ENCODE measurements at places on chromosomes 4 and X. TPM values are rescaled to one million over a fixed set of nuclear protein-coding genes. Genes with fewer than 3 reads are reported as not detected.

The SOX3 gene
- not detected for polyA plus RNA-seq

The CCDC149 gene
- 15.3 TPM for polyA plus RNA-seq

The ADGRG4 gene
- polyA plus RNA-seq = 0.02 TPM

The PCYT1B gene
- polyA plus RNA-seq = 1.3 TPM

The HSD17B13 gene
- polyA plus RNA-seq = 0.84 TPM

The LDOC1 gene
- 17.4 TPM for polyA plus RNA-seq

The ARAP2 gene
- polyA plus RNA-seq = 3.2 TPM

The AKAP14 gene
- polyA plus RNA-seq = not detected

The GAGE12D gene
- not detected for polyA plus RNA-seq

- DNase-seq = no peak
Measured at GRCh38 chr4:55169352-55169961, 44.1 kb upstream of the KDR start.

DNA sequence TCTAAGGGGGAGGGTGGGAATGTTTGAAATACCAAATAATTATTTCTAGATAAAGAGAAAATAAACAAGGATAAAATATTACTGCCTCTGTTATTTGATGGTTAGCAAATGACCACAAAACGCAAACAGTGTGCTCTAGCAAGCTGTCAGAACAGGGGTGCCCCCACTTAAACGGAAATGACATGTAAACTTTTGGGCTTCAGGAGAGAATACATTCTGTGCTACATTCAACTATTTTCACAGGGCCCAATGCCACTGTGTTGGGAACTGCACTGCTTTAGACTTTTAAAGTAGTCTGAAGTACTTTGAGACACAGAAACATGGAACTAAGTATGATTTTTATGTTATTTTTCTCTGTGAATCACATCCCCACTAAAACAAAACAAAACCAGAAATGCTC, 14.1 kb downstream of the CD40LG start:
- no peak for DNase-seq

- no peak for DNase-seq
Measured at GRCh38 chr4:9608300-9608699, 164.1 kb downstream of the DEFB131A start.

GRCh38 chr4:112156553-112156952, 11.3 kb downstream of the FAM241A start:
- DNase-seq = no peak

DNA sequence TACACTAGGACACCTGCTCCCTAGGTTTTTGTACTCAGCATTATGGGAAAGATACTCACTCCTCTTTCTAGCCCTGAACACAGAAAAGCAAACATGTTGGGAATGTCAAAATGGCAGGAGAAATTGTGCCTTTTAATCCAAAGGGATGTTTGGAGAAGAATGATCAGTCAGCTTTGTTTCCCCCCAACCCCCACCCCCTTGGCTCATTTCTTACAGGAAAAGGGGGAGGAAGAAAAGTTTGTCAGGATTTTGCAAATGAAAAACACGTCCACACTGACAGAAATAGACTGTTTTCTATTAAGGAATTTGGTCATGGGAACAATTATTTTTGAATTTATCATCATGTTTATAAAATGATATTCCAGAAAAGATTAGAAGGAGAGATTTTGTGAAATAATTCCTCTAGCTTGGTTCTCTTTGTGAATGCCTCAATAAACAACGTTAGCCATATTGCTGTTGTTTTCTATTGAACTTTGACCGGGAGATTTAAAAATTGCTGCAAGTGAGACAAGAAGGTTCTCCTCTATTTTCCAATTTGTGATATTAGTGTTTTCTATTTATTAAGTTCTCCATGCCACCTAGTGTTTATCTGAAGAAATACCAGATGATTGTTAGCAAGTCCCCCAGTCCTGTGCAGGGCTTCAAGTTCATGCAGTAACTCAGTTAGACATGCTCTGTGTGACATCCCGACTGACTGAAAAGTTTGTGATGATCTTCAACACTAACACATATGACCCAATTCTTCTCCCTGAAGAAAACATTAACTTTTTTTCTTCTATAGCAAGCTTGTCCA, 31.3 kb upstream of the TFDP3 start:
- DNase-seq = no peak

GRCh38 chrX:18698737-18699650, 8.5 kb upstream of the PPEF1 start:
- DNase-seq = no peak

GRCh38 chr4:142009751-142010150, 373.4 kb downstream of the IL15 start:
- no peak for DNase-seq

GRCh38 chr4:38805530-38806145, 1.0 kb upstream of the TLR1 start:
- DNase-seq = no peak

DNA sequence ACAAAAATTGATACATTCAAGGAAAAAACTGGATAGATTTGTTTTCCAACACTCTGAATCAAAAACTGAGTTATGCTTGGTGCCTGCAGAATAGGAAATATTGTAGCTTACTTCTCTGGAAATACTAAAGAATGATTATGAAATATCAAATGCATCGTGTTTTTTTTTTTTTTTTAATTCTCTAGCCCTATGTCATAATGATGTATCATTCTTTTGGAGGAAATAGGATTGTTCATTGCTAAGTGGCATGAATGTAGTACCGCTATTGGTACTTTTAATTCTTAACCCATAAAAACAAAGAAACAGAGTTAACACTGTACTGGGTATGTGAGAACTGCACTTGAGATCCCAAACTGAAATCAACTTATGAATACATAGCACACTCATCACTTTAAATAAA, 7.6 kb upstream of the FAM200B start:
- no peak for DNase-seq

GRCh38 chrX:44898411-44899221, 25.6 kb downstream of the KDM6A start:
- no peak for DNase-seq

DNA sequence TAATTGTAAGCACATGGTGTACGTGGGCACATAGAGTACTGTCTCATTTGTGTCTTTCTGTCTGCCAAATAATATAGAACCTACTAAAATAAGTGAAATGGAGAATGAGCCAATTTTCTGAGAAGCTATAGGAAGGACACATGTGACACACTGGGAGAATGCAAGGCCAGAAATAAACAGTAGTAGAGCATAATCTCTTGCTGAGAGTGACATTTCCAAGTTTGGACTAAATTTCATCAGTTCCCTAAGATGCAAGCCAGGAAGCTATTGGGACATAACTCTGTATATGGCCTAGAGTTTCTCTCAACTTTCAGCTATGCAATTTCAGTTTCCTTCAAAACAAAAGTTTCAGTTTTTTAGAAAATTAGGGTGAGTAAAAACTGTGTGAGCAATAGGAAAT, 638.7 kb downstream of the PCDH18 start:
- no peak for DNase-seq

GRCh38 chr4:11954093-11954492, 525.4 kb upstream of the HS3ST1 start:
- no peak for DNase-seq
